Colonic mucosa (tissue), 4 donors: ENCODE measurements at places on chromosomes 11 and 22. TPM values are rescaled to one million over a fixed set of nuclear protein-coding genes. Genes with fewer than 3 reads are reported as not detected.

DNA sequence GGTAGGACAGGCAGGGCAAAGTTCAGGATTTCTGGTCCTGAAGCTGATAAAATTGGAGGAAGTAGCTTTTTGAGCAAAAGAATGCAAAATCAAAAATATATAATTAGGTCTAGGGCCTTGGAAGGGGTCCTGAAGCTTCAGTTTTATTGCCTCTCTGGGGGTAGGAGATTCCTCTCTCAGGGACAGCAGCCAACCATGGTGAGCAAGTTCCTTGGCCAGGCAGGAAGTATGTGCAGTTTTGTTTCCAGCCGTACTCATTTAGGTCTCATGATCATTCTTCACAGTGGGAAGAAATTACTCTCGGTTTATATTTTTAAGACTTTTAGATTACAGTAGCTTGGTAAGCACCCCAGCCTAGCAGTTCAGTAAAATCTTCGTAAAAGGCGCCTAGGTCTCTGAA lies 2.9 kb upstream of the RAB38 start:
- no peak for DNase-seq

GRCh38 chr11:1834062-1834610 lies 654 bp upstream of the SYT8 start:
- peak; percentile 90 for DNase-seq

GRCh38 chr11:48272606-48273005 lies 8.9 kb downstream of the OR4X1 start:
- DNase-seq: no peak

GRCh38 chr11:2564008-2564530 lies 119.3 kb downstream of the KCNQ1 start:
- DNase-seq: no peak

The CADM1 gene
- total RNA-seq: 5.2 TPM

The DLG2 gene
- total RNA-seq: 3.3 TPM

The MRGPRF gene
- total RNA-seq: 17.9 TPM
